ENCODE measurements at places on chromosomes 12 and 14.

DNA sequence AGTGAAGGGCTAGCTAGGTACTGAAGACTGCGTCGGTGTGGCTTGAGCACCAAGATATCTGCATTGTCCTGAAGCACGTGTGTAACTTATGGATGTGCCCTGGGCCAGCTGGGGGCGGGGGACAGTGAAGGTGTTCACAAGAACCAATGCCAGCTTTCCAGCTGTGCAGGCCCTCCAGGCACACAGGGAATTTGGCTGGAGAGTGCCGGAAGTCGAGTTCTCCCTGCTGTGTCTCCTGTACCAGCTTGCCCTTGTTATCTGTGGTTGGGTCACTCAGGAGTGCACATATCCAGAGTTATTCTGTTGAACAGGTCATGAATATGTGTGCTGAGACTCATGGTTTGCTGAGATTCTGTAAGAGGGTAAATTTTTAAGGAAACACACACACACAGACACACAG lies 75.9 kb upstream of the CRY1 start:
- DNase-seq: no peak

- no peak for DNase-seq
Measured at GRCh38 chr14:75531256-75531655, 9.0 kb downstream of the BATF start.

- no peak for DNase-seq
Measured at GRCh38 chr12:108360487-108360886, 21.4 kb upstream of the CMKLR1 start.

- DNase-seq: no peak
Measured at GRCh38 chr12:5716976-5717375, 228.1 kb downstream of the ANO2 start.

DNA sequence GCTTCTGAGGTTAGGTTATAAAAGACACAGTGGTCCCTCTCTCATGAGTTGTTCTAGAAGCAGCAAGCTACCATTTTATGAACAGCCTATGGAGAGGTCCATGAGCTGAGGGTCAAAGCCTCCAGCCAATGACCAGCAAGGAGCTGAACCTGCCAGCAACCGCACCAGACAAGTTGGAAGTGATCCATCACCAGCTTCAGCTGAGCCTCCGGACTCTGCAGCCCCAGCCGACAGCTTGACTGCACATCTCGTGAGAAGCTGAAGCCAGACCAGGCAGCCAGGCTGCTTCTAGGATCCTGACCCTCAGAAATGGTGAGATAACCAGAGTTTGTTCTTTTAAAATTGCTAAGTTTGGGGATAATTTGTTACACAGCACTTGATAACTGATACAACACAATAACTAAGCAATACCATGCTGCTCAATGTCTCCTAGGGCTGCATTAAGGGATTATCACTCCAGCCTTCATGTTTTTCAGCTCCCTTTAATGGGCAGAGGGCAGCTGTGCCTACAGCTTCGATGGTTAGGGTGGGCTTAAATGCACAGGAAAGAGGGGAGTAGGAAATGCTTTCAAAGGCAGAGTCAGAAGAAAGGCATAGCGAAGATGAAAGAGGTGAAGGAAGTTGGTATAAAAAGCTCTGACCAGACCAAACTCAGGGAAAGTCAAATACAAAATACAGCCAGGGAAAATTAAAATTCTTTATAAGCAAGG lies 149.5 kb downstream of the RIMBP2 start:
- no peak for DNase-seq

- DNase-seq: no peak
Measured at GRCh38 chr12:89340861-89341260, 11.4 kb downstream of the DUSP6 start.
